ENCODE measurements at places on chromosomes 12 and 14.

DNA sequence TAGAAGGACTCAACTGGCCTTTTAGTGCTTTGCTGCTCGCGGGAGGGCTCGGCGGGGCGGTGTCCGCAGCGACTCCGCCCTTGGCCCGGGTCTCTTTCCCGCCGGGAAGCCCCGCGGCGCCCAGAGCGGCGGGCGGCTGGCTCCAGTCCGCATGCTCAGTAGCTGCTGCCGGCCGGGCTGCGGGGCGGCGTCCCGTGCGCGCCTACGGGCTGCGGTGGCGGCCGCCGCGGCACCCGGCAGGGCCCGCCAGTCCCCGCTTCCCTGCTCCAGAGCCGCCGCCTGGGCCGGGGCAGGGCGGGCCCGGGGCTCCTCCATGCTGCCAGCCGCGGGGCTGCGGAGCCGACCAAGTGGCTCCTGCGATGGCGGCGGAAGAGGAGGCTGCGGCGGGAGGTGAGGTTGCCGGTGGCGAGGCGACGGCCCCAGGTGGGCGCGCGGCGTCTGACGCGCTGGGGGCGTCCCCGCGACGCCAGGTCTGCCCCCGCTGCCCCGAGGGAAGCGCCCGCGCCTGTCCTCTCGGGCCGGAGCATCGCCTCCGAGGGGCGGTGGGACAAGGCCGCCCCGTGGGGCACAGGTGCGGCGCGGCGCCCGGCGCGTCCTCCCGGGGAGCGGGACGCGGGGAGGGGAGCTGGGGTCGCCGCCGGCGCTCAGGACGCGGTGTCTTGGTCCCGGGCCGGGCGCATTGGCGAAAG lies at the start of gene BMAL2:
TSS of gene BMAL2 (plus strand) at position 123 of the 689 bp plus-strand sequence. CDS start at position 360, 237 bp downstream.
- DNase-seq, result no peak

GRCh38 chr12:10372559-10372958 lies 17.3 kb downstream of the KLRK1 start:
- no peak for DNase-seq

GRCh38 chr14:77338302-77338701 lies 17.5 kb downstream of the GSTZ1 start:
- DNase-seq, result no peak

DNA sequence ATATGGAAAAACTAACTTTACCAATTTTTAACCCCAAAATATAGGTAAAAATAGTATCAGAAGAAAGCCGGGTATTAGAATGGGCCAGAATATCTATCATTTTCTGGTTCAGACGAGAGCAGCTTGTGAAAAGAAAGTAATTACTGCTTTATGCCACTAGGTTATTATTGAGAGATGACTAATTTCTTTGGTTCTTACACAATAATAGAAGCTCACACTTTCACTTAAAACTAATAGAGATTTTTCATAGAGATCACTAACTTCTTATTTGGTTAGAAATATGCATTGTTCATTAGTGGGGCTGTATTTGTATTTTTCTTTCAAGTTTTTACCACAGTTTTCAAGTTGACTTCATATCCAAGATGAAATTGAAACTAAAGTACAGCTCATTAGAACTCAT lies 1241.2 kb upstream of the FLRT2 start:
- DNase-seq, result no peak

DNA sequence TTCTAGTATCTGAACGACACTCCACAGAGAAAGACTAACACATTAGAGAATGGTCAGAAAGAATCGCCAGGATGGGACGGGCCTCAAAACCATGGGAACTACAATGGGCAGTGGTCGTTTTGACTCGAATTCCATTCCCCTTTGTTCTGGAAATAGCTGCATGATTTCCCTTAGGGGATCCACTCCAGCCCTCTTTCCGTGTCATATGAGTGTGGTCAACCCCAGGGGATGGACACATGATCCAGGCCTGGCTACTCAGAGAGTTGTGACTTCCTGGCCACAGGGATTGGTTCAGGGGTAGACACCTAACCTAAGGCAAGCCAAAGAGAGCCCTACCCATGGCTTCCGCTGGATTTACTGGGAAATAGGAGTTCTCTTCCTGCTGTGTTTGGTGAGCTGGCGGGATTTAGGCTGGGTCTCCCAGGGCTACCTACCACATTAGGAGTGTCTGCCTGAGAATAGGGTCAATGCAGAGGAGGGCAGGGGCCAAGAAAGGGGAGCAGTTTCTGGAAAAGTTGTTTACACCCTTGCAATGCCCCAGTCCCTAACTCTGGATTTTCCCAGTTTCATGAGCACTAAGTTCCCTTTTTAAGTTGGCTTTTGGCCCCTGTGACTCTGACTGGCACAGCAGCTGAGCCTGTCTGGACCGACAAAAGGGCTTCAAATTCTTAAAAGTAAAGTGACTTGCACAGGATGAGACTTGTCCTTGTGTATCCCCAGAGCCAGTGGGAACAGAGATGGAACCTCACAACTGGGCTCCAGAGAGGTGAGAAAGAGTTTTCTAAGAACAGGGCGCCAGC lies 28.1 kb upstream of the GPATCH2L start:
- no peak for DNase-seq

DNA sequence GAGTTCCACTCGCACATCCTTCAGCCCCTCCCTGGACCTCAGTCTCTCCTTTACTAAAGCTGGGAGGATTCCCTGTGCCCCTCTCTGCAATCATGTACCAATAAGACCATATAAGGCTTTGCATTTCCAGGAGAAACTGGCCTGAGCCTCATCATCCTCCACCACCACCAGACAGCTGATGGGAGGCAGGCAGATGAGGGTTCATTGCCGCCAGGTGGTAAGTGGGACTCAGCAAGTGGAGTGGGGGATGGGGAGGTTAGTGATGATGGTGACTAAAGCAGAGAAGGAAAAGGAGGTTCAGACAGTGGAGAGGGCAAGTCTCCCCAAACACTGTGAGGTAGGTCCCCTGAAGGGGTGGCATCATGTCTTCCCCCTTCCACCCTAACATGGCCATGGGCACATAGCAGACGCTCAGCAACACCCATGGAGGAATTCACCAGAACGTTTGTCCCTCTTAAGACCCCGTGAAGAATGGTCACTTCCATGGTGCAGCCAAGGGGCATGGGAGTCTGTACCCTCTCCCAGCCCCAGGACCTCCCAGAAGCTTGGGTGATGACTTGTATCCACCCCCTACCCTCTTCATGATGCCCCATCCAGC lies 4.5 kb upstream of the TNFRSF1A start:
- DNase-seq, result no peak

- no peak for DNase-seq
Observed at GRCh38 chr12:129877411-129877810, 26.4 kb downstream of the TMEM132D start.

DNA sequence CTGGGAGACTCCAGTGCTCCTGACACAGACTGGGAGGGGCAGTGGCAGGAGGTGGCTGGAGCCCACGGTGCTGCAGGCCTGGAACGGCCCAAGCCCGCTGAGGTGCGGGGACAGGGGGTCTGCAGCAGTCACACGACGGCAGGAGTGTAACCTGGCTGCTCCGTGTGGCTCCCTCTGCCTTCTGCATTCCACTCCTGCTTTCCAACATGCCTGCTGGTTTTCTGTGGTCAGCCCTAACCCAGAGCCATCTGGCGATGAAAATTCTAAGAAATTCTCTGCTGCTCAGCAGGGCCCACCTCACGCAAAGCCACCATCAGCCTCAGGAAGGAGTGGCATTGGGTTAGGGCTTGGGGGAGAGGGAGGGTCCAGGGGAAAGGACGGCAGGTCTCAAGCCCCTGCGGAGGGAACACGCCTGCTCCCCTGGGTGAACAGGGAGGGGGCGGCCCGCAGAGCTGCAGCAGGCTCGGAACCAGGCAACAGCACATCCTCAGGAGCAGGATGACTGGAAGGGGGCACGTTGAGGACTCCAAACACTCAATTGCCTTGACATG lies 5.0 kb upstream of the FBRSL1 start:
- DNase-seq, result no peak

Measured in epithelial cell of prostate (primary cell).